Cerebellum (tissue), 4 donors: ENCODE measurements at places on chromosomes 5 and 9. TPM values are rescaled to one million over a fixed set of nuclear protein-coding genes. Genes with fewer than 3 reads are reported as not detected.

The ABLIM3 gene
- 43.3 TPM for total RNA-seq

The TAL2 gene
- total RNA-seq = 2.4 TPM

The FIBCD1 gene
- 4.1 TPM for total RNA-seq

The TMEM267 gene
- 9.9 TPM for total RNA-seq

The AK8 gene
- 1.3 TPM for total RNA-seq

The PLPP1 gene
- 30.6 TPM for total RNA-seq

The DNAJC25 gene
- total RNA-seq = 4.4 TPM

The ORM2 gene
- not detected for total RNA-seq

The PRR16 gene
- total RNA-seq = 1.6 TPM

The SLC45A2 gene
- total RNA-seq = 1.2 TPM

The MVB12B gene
- 41.7 TPM for total RNA-seq

The CDKN2B gene
- 0.09 TPM for total RNA-seq

The MROH2B gene
- total RNA-seq = not detected

The GABRA6 gene
- total RNA-seq = 4.4 TPM

The AHRR gene
- 1.5 TPM for total RNA-seq

The FBLL1 gene
- total RNA-seq = 20.9 TPM

The PCDHGA5 gene
- 14.3 TPM for total RNA-seq

The IL33 gene
- total RNA-seq = 10.3 TPM

The NIM1K gene
- 6.3 TPM for total RNA-seq

The PTGS1 gene
- 1.2 TPM for total RNA-seq

The FOXD4 gene
- 1.00 TPM for total RNA-seq

The HRCT1 gene
- total RNA-seq = not detected

The ERGIC1 gene
- 59.2 TPM for total RNA-seq

The ECM2 gene
- 10.1 TPM for total RNA-seq

The ENTREP1 gene
- total RNA-seq = 11.0 TPM

The RASGRF2 gene
- 3.7 TPM for total RNA-seq

The PCDHB15 gene
- total RNA-seq = 25.0 TPM

The FAM240B gene
- not detected for total RNA-seq

The SPATA6L gene
- total RNA-seq = 12.0 TPM

The LPAR1 gene
- total RNA-seq = 13.4 TPM

The PLPP7 gene
- total RNA-seq = 6.6 TPM

The KIF20A gene
- 12.8 TPM for total RNA-seq

The TPRN gene
- total RNA-seq = 7.3 TPM

The HTR4 gene
- total RNA-seq = 0.54 TPM

The PCDHB10 gene
- total RNA-seq = 15.6 TPM

The KIAA0825 gene
- total RNA-seq = 25.2 TPM

The ZCCHC7 gene
- 23.0 TPM for total RNA-seq

The C6 gene
- 0.45 TPM for total RNA-seq

The LRRC70 gene
- 8.0 TPM for total RNA-seq

The CYFIP2 gene
- 94.8 TPM for total RNA-seq

The FAM170A gene
- total RNA-seq = not detected

The UGT3A1 gene
- not detected for total RNA-seq

The LMBRD2 gene
- total RNA-seq = 39.8 TPM

The SLC1A1 gene
- total RNA-seq = 16.7 TPM

The TAF11L10 gene
- not detected for total RNA-seq

The GPR21 gene
- 13.5 TPM for total RNA-seq

The CNTFR gene
- 18.6 TPM for total RNA-seq

The ACSL6 gene
- 55.9 TPM for total RNA-seq

The OBP2A gene
- not detected for total RNA-seq

The MSMP gene
- total RNA-seq = not detected

The C5orf58 gene
- total RNA-seq = not detected

The ATP6V0E1 gene
- total RNA-seq = 40.2 TPM

The PCDHGA4 gene
- 17.5 TPM for total RNA-seq

The TEX48 gene
- not detected for total RNA-seq

The STRBP gene
- total RNA-seq = 90.7 TPM

The ANKRD20A1 gene
- total RNA-seq = 7.3 TPM

The CCNO gene
- total RNA-seq = not detected

The GHR gene
- total RNA-seq = 7.3 TPM

The PCAT7 gene
- total RNA-seq = not detected
